ENCODE measurements at places on chromosomes 4 and X.
A peak's percentile ranks its signal among the peaks of the same experiment; 100 is the strongest.

DNA sequence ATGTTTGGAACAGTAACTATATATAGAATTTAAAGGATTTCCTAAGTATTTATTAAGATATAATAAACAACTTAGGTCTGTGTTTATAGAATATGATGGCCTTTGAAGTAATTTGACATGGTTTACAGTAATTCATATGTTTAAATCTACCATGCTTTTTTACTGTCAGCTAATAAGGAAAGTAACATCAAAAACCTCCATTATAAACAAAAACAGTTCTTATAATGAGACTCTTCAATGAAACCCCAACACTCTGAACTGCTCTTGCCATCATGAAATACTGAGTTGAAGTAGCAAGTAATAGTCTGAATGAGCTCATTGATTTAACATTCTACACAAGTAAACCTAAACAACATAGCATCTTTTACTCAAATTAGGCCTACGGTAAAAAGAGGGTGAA, 1236.5 kb downstream of the FSTL5 start:
- no peak for DNase-seq

- DNase-seq: peak; percentile 15
Measured at GRCh38 chr4:77203380-77204197, 46.6 kb downstream of the CCNG2 start.

GRCh38 chrX:149948016-149948415, 9.7 kb upstream of the EOLA2 start:
- DNase-seq: no peak

DNA sequence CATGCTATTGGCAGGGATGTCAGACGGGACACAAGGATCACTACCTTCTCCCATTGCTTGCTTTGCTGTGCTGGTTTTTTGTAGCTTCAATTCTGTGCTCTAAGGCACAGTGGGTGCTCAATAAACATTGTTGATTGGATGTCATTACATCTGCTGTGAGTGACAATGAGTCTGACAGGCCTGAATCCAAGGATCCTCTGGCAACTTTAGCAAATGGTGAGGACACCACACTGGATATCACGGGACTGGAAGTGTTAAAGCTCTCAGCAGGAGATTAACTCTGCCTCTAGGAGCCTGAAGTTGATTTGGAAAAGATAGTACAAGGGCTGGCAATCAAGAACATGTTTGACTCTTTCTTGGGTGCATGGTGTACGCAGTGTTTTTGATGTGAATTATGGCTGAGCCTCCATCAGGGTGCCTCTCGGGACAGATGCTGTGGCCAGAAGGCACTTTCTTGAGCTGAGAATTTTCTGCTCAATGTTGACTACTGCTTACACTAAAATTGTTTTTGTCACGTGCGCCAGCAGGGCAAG, 217.9 kb downstream of the ARAP2 start:
- no peak for DNase-seq

GRCh38 chr4:128913228-128913627, 103.7 kb downstream of the JADE1 start:
- no peak for DNase-seq

- DNase-seq: no peak
Measured at GRCh38 chr4:90545380-90545779, 418.2 kb downstream of the CCSER1 start.

GRCh38 chr4:122665161-122665929, 44.5 kb upstream of the IL21 start:
- DNase-seq: no peak

- DNase-seq: no peak
Measured at GRCh38 chr4:6474705-6475457, 2.5 kb upstream of the PPP2R2C start.

- no peak for DNase-seq
Measured at GRCh38 chr4:83356899-83357661, 22.4 kb upstream of the HPSE start.
